ENCODE measurements at places on chromosomes 13 and 19. TPM values are rescaled to one million over a fixed set of nuclear protein-coding genes. Genes with fewer than 3 reads are reported as not detected.

The LILRA6 gene
- total RNA-seq, result not detected

The ACTMAP gene
- 18.0 TPM for total RNA-seq

DNA sequence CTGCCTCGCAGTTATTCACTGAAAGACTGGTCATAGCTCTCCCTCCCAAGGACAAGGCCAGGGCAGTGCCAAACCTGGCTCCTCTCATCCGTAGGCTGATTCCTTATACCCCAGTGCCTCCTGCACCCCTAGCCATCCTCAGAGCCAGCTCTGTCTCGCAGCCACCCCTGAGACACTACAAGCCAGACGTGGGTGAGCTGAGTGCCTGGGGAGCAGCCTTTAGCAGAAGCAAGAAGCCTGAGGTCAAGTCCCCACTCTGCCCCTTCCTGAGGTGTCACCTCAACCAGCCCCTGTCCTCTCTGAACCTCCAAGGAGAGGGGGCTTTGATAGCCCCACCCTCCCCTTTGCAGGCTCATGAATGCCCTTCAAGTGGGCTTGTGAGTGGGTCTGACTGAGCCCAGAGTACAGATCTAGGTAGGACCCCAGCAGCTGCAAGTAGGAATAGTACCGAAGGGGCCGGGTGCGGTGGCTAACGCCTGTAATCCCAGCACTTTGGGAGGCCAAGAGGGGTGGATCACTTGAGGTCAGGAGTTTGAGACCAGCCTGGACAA lies 14.8 kb upstream of the AKAP8L start:
- H3K4me3 ChIP-seq, result peak overlapping the region; percentile 87
- no peak for DNase-seq
- peak overlapping the region; percentile 91 for H3K27ac ChIP-seq
- H3K27me3 ChIP-seq, result no peaks in the 10 kb centered on the region
- H3K36me3 ChIP-seq, result peaks cover 13% of the 10 kb centered on the region

DNA sequence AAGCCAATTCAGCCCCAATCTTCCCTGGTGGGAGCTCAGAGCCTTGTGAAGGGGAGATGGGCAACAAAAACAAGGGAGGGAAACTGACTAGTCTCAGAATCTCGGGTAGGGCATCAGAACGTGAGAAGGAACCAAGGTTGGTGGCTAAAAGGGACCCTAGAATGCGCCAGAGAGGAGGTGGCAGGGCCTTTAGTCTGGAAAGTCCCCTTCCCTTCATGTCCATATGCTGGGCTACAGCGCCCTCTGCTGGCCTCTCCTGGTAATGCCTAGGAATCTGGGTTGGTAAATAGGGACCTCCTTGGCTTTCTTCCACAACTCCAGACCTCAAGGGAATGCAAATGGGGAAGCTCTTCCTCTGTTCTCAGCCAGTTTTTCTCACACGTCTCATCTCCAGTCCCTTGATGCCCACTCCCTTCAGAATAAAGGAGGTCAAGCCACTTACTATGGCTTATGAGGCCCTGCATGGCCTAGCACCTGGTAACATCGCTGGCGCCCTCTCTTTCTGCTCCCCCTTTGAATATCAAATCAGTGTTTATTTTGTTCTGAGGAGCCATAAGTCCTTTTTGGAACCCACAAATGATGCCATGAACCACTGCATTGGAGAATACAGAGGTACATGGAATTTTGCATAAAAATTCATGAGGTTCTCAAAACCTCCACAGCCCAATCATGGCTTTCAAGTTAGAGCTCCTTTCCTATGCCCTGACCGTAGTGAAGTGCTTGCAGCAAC lies 1.4 kb upstream of the CCDC97 start:
- peaks cover 39% of the 10 kb centered on the region for H3K36me3 ChIP-seq
- H3K27me3 ChIP-seq, result no peaks in the 10 kb centered on the region
- peak overlapping the region; percentile 97 for H3K27ac ChIP-seq
- DNase-seq, result peak; percentile 95
- peak overlapping the region; percentile 91 for H3K4me3 ChIP-seq

DNA sequence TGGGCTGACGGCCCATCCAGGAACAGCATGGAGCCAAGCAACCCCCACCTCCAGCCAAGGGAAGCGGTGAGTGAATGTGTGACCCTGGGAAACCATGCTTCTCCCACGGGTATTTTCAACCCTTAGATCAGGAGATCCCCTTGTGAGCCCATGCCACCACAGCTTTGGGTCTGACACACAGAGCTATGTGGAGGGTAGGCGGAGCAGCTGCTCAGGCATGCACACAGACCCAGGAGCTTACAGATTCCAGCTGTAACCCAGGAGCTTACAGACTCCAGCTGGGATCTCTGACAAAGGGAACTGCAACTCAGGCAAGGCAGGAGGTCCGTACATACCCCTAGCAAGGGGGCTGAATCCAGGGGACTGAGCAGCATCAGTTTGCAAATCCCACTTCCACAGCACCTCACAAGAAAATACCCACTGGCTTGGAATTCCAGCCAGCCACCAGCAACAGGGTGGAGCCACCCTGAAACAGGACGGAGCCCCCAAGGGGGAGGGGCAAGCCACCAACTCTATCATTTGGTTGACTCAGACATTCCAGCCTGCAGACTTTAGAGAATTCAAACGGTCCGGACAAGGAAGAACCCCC lies 40.8 kb upstream of the RFXAP start:
- peaks cover 16% of the 10 kb centered on the region for H3K27me3 ChIP-seq
- no peak overlapping the region for H3K4me3 ChIP-seq
- no peak overlapping the region for H3K27ac ChIP-seq
- no peaks in the 10 kb centered on the region for H3K4me1 ChIP-seq

- peaks cover 8% of the 10 kb centered on the region for H3K36me3 ChIP-seq
- DNase-seq, result peak; percentile 24
- H3K27me3 ChIP-seq, result no peaks in the 10 kb centered on the region
- H3K27ac ChIP-seq, result peak overlapping the region; percentile 90
- peak overlapping the region; percentile 29 for H3K4me3 ChIP-seq
Observed at GRCh38 chr13:51645154-51645650, 60.9 kb downstream of the WDFY2 start.

- peaks cover 7% of the 10 kb centered on the region for H3K4me1 ChIP-seq
- no peaks in the 10 kb centered on the region for H3K36me3 ChIP-seq
- H3K27me3 ChIP-seq, result no peaks in the 10 kb centered on the region
- H3K4me3 ChIP-seq, result no peak overlapping the region
- no peak for DNase-seq
Observed at GRCh38 chr13:105543742-105544141, 991.7 kb downstream of the EFNB2 start.
